ENCODE measurements at places on chromosomes 7 and 10.
A peak's percentile ranks its signal among the peaks of the same experiment; 100 is the strongest.

DNA sequence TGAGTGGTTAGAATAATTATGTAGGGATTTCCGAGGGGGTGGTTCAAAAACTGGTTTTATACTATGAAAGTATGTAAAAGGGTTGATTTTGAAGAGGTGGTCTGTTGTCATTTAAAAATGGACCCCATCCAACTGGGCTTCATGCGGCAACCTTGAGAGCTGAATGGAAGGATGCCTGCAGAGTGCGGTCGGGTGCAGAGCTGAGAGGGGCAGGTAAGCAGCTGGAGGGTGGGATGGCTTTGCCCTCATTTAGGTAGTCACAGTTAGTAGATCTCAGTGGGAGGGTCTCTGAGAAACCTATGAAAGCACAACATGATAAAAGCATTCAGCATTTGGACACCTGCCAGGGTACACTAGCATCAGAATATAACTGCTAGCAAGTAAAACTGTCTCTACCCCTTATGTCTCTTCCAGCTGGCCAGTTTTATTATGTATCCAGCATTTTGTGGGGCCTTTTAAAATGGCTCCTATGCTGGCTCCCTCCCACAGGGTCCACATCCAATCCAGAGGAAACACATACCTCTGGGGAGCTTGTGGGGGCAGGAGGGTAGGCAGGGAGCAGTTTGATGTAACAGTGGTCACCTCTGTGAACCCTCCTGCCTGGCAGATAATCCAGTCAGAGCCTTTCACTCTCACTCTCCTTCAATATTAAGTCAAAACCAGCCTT is 75.9 kb upstream of the MAGI2 start:
- DNase-seq: no peak

DNA sequence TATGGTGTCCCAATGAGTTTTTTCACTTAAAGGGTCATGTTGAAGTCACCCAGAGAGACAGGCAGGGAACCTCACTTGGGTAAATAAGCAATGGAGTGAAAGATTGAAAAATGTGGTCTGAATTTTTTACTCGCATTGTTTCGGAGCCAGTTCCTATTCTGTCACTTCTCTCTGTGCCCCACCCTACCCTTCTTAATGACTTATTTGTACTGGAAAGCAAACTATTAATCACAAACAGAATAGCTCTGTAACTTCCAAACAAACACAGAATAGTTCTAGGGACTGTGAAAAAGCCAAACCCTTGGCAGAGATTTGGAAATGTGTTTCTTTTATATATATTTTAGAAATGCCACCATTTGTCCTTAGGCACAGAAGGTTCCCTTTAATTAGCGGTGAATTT is 76.0 kb downstream of the LRMDA start:
- no peak for DNase-seq

GRCh38 chr7:112715525-112715924 is 74.7 kb downstream of the TMEM168 start:
- DNase-seq: no peak

GRCh38 chr10:32961343-32961894 is 3.4 kb upstream of the ITGB1 start:
- DNase-seq: no peak

- no peak for DNase-seq
Measured at GRCh38 chr10:102540023-102540422, 36.3 kb downstream of the SUFU start.

DNA sequence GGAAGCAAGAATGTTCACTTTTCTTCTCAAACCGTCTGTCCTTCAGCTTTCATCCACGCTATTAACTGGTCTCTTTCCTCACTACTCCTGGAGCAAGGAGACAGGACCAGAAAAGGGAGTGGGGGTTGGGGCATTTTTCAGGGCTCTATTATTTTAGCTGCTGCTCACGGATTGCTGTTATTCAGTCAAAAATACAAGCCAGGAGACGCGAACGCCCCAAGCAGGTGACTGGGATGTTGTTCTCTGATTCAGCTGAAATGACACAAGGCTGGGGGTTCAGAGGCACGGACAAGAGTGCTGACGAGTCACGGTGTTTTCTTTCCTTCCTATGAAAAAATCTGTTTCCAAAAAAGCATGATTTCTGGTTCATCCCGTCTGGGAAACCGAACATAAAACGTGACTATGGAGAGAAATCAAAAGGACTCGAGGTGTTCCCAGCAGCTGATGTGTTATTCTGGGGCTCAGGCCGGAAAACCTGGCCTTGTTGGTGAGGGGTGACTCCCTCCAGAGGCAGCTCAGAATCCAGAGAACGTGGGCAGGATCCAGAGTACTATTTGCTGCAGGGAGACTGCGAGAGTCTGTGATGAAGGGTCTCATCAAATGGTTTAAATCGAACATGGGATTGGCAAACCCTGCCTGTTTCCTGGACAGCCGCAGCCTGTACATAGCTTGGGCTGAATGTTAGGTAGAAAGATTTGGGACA is 3.5 kb upstream of the INHBA start:
- DNase-seq: no peak

DNA sequence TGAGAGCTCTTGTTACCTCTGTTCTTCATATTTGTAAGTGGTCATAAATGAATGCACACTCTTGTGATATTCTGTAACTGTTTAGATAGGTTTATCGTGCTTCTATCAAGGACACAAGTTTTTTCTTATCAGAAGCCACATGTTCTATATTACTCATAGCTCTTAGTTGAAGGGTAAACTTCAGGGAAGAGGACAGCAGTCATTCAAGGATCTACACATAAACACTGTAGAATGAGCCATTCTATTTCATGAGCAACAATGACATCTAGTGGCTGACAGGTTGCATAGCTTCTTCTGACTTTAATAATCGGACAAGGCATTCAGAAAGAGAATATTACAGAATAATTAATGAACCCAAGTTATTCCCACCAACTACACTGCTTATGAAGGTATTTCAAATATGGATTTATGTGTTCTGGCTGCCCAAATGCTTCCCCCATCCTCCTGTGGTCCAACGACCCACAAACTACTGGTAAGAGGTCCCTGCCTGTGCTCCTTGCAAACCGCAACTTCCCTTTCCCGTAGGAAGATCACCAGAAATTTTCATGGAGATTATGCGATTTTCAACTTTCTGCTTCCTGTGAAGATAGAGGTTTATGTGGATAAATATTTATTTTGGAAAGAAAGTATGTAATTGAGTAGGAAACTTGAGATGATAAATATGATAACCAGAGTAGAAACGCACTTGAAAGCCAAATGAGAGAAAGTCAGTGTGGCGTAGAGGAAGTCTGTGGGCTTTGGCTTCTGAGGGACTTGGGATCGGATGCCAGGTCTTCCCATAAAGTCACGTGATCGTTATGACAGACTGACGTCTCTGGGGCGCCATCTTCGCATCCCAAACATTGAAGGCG is 16.8 kb upstream of the ABCB5 start:
- peak; percentile 53 for DNase-seq

GRCh38 chr10:15898046-15898445 is 37.7 kb upstream of the MINDY3 start:
- DNase-seq: peak; percentile 29

- DNase-seq: peak; percentile 42
Measured at GRCh38 chr10:79375321-79376077, 28.2 kb downstream of the PPIF start.

DNA sequence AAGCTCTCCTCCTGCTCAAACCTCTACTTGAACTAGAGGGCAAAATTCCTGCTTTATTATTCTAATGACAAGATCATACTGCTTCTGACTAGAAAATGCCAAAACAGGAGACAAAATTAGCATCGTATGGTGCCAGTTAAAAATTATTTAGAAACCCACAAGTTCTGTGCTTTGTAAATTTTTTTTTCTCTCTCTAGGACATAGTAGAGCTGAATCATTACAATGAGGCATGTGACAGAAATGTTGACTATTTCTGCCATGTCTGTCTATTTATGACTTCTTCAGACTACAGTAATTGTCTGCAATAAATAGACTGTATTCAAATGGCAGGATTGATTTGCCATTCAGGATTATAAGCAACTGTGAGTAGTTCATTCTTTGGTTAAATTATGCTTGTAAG is 335.8 kb downstream of the PRPF18 start:
- peak; percentile 28 for DNase-seq

- DNase-seq: no peak
Measured at GRCh38 chr7:92988051-92988450, 129.7 kb downstream of the SAMD9 start.

GRCh38 chr10:71590781-71591350 is 128.7 kb downstream of the C10orf105 start:
- no peak for DNase-seq

GRCh38 chr10:70578371-70578947 is 24.1 kb downstream of the PRF1 start:
- no peak for DNase-seq

DNA sequence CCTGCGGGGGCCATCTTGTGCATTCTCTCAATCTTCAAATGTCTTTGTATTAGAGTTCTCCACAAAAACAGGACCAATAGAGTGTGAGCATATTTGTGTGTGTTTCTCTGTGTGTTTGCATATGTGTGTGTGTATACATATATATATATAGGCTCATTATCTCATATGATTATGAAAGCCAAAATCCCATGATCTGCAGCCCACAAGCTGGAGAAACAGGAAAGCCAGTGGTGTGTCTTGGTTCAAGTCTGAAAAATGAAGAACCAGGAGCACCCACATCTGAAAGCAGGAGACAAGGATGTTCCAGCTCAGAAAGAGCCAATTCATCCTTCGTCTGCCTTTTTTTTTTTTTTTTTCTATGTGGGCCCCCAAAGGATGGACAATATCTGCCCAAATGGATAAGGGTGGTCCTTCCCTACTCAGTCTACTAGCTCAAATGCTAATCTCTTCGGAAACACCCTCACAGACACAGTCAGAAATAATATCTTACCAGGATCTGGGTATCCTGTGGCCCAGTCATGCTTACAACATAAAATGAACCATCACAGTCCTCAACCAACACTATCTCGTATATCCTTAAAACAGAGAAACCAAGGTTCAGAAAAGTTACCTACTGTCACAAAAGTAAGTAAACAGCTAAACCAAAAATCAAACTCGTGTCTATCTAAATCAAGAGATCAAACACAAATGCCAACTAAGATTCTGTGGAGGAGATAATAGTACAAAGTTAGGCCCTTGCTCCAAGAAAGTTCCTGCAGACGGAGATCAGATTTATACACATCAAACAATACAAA is 141.9 kb downstream of the JMJD1C start:
- DNase-seq: no peak

Data from AG20443 (cell line).